ENCODE measurements at places on chromosomes 4 and X. TPM values are rescaled to one million over a fixed set of nuclear protein-coding genes. Genes with fewer than 3 reads are reported as not detected.

GRCh38 chr4:106775636-106776035, 260.5 kb downstream of the DKK2 start:
- DNase-seq: no peak
- H3K27ac ChIP-seq: no peak overlapping the region
- no peaks in the 10 kb centered on the region for H3K4me1 ChIP-seq
- no peaks in the 10 kb centered on the region for H3K27me3 ChIP-seq

Gene GPAT3
- total RNA-seq: 3.3 TPM

GRCh38 chrX:45824471-45824870, 623.8 kb upstream of the DIPK2B start:
- H3K4me1 ChIP-seq: peaks cover 24% of the 10 kb centered on the region
- no peak overlapping the region for H3K27ac ChIP-seq
- H3K4me3 ChIP-seq: no peak overlapping the region
- no peaks in the 10 kb centered on the region for H3K36me3 ChIP-seq
- DNase-seq: no peak

Gene STARD8
- total RNA-seq: 9.9 TPM

- peaks cover 9% of the 10 kb centered on the region for H3K4me1 ChIP-seq
- no peaks in the 10 kb centered on the region for H3K36me3 ChIP-seq
- DNase-seq: no peak
- H3K27ac ChIP-seq: peak overlapping the region; percentile 22
- H3K27me3 ChIP-seq: no peaks in the 10 kb centered on the region
These were observed 67.7 kb upstream of the HS3ST1 start for GRCh38 chr4:11496351-11496829.

Gene FHDC1
- 4.5 TPM for total RNA-seq

Gene VEGFC
- total RNA-seq: 3.8 TPM

DNA sequence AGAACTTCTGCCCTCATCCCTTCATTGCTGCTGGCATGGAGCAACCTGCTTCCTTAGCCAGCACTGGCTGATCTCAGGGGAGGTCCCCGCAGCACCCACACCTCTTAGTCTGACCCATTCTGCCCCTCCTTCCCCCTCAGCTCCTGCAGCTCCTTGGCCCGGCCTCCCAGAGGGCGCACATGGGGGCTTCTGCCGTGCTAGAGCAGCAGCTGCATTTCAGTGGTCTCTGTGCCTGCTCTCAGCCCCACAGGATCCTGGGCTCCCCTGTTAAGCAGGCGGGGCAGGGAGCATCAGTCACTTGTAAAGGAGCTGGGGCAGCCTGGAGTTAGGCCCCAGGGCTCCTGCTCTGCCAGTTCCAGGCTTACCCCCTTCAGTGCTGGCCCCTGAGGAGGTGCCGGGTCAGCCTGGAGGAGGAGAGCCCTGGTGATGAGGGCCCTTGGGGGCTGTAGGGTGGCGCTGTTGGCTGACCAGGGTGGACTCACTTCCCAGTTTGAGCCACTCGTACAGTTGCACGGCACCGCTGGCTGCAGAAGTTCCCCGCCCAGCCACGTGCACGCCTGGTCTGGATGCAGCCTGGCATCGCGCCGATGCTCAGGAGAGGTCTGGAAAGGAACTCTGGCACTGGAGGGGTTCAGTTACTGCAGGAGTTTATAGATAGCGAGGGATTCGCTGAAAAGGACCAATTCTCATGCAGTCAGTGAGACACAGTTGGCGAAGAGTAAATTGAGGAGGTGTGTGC, 85.1 kb upstream of the PSAPL1 start:
- DNase-seq: no peak
- H3K4me1 ChIP-seq: no peaks in the 10 kb centered on the region
- no peaks in the 10 kb centered on the region for H3K36me3 ChIP-seq
- H3K27me3 ChIP-seq: no peaks in the 10 kb centered on the region
- H3K27ac ChIP-seq: no peak overlapping the region

DNA sequence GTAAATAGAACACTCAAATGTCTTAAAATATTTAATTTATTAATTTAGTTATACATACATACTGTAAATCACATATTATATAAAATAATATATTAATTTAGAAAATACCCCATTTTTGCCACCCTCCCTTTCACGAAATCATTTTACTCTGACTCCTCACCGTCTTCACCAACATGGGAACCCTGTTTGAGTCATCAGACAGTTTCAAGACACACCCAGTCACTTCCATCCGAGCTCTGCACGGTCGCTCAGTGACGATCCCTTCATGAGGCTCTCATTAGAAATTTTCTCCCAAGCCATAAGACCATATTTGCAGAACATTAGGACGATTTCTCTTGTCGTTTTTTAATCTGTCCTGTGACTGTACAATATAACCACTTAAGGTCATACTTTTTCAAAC, 14.5 kb downstream of the ZNF275 start:
- no peaks in the 10 kb centered on the region for H3K27me3 ChIP-seq
- H3K27ac ChIP-seq: no peak overlapping the region
- no peak for DNase-seq
- no peaks in the 10 kb centered on the region for H3K36me3 ChIP-seq
- H3K4me1 ChIP-seq: no peaks in the 10 kb centered on the region

Gene STS
- 1.8 TPM for total RNA-seq

DNA sequence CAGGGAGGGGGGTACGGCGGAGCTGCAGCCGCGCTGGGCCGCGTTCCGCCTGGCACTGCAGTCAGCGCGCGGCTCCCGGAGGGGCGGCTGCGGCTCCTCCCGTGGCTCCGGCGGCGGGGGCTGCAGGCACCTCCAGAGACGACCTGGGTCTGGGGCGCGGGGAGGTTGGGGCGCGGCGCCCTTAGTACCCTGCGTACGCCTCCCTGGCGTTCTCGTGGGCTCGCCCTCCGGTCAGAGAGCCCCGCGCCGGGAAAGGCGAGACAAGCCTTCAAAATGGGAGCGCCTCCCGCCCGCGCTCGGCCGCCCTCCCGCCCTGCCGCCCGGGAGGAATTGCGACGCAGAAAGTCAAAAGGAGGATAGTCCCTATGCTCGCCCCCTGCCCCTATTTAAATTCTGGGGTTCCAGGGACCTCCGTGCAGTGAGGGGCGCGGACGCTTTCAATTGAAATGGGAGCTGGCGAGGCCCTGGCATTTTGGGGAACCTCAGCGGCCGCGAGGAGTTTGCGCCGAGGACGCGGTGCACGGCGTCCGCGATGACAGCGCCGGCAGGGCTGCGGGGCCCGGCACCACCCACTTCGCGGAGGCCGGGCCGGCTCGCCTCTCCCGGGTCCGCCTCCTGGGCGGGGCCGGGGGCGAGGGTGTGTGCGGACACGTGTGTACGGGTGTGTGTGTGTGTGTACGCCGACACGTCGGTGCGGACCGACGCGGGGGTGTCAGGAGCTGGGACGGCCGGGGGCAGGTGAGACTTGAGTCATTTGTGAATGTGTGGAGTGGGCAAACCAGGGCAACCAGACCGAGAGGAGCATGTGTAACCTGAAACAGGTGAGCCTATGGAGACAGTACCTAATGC, 544 bp downstream of the HERC3 start:
- H3K4me1 ChIP-seq: peaks cover 35% of the 10 kb centered on the region
- H3K27me3 ChIP-seq: no peaks in the 10 kb centered on the region
- DNase-seq: peak; percentile 46
- peaks cover 24% of the 10 kb centered on the region for H3K36me3 ChIP-seq
- peak overlapping the region; percentile 99 for H3K4me3 ChIP-seq

Gene ANKRD37
- total RNA-seq: 40.1 TPM

DNA sequence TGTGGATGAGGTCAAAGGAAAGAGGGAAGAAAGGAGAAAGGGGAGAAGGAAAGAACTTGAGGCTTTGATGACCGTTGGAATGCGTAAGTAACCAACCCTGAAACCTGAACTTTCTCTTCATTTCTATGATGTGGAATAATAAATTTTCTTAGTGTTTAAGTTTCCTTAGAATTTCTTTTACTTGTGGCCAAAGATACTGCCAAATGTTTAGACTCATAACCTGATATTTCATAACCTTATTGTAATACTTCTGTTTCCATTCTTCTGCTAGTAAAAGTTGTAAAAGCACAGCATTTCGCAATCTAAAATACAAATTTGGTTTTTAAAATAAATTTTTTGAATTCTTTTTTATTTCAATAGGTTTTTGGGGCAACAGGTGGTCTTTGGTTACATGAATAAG, 258.5 kb upstream of the GIMD1 start:
- no peak overlapping the region for H3K27ac ChIP-seq
- no peaks in the 10 kb centered on the region for H3K4me1 ChIP-seq
- no peaks in the 10 kb centered on the region for H3K27me3 ChIP-seq
- no peaks in the 10 kb centered on the region for H3K36me3 ChIP-seq

- H3K36me3 ChIP-seq: no peaks in the 10 kb centered on the region
- DNase-seq: no peak
- no peak overlapping the region for H3K4me3 ChIP-seq
- peaks cover 67% of the 10 kb centered on the region for H3K27me3 ChIP-seq
These were observed 36.0 kb downstream of the SMIM20 start for GRCh38 chr4:25949994-25950393.
